ENCODE measurements at places on chromosomes 16 and 17.

DNA sequence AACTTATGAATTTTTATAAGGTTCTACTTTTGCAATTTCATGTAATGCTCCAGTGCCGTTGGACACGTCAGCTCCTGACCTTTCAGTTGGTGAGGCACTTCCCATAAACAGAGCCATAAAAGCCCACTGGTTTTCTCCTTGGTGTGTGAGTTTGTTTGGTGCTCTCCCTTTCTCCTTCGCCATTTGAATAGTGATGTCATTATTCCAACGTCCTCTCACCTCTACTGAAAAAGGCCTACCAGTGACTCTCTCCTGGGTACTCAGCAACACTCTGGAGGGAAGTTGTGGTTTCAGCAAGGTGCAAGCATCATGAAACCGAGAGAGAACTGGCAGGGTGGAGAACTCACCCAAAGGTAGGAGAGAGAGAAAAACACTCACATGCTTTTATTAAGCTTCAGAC, 29.6 kb upstream of the HNF1B start:
- peak; percentile 63 for DNase-seq

GRCh38 chr16:48907906-48908634, 298.1 kb upstream of the N4BP1 start:
- peak; percentile 36 for DNase-seq

DNA sequence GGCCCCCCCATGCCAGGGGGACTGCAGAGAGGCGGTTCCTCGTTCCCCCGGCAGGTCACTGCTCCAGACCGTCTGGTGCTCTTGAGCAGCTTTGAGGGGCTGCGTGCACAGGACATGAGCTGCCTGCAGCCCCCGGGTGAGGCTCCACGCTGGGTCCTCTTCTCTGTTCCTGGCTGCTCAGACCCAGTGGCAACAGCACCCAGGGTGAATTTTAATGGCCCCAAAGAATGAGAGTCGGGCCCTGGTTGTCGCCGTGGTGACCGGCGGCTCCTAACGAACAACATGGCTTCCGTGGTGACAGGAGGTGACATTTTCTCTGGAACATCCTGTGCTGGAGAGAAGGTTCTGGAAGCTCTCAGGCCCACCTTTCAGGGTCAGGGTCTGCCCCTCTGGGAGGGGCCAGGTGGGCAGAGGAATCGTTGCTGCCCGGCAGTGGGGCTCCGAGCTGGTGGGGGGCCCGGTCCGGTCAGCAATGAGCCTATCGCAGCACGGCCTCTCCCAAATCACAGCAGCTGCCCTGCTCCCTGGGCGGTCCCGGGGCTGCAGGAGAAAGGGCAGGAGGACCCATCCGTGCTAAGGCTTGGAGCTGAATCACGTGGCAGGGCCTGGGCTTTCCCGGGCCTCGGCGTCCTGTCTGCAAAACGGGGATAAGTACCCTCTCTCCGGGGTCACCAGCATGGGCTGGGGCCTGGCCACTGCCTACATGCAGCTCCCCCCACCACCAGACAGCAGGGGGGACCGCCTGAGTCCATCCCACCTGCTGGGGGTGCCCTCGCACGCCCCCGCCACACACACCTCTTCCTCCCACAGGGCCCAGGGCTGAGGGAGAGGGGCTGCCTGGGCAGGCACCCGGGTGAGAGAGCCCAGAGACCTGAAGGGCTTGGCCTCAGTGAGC, 3.4 kb upstream of the C1QTNF8 start:
- no peak for DNase-seq

DNA sequence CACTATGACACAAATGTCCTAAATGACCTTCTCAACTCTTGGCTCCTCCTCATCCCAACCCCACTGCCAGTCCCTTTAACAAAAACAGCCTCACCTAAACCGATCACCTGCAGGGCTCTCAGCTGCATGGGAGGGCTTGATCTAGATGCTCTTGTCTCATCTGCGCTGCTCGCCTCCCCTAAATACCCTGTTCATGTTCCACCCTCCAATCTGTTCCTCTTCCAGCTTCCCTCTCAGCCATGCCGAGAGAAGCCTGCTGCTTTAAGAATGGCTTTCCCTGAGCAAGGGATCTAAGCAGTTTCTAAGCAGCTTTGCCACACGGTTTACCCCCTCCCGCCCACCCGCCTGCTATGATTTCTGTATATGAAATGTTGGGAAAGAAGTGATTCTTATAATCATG, 23.7 kb downstream of the PIPOX start:
- no peak for DNase-seq

DNA sequence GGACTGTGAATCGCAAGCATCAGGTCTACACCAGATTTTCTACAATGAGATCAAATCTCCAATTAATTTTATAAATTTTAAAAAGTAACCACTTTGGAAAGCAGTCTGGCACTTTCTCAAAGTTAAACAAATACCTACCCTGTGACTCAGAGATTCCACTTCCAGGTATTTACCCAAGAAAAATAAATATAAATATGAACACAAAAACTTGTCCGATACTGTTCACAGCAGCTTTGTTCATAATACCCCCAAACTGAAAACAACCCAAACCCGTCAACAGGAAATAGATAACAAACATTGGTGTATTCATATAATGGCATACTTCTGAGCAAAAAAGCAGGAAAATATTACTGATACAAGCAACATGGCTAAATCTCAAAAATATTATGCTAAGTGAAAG, 12.1 kb downstream of the ZDHHC7 start:
- no peak for DNase-seq

- DNase-seq = no peak
Observed at GRCh38 chr17:74527081-74527480, 4.2 kb downstream of the CD300LB start.

- no peak for DNase-seq
Observed at GRCh38 chr16:69078073-69078472, 27.4 kb upstream of the HAS3 start.
